DMS 273 treated with DMSO at 0.1 percent for 48 hours (cell line): ENCODE measurements at places on chromosomes 6 and 20.

GRCh38 chr6:30776390-30777154 lies 32.2 kb upstream of the IER3 start:
- no peak for DNase-seq

DNA sequence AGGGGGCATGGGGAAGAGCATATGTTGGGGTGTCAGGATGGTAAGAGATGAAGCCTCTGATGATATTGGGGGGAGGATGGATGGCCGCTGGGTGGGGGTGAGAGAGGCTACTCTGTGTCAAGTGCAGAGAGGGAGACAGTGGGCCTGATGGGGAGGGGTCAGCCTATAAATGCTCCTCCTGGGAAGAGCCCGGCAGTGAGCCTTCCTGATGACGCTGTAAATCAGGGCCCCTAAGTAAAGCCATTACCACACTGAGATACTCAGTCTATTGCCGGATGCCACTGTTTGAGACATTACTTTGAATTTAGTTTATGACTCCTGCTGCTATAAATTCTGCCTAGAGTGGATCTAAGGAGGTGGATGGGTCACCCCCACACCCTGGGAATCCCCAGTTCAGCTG lies 28.1 kb downstream of the LRFN2 start:
- no peak for DNase-seq

- DNase-seq = no peak
Observed at GRCh38 chr20:48489046-48489463, 338.7 kb downstream of the PREX1 start.

- no peak for DNase-seq
Observed at GRCh38 chr6:169161572-169162167, 92.0 kb downstream of the THBS2 start.

DNA sequence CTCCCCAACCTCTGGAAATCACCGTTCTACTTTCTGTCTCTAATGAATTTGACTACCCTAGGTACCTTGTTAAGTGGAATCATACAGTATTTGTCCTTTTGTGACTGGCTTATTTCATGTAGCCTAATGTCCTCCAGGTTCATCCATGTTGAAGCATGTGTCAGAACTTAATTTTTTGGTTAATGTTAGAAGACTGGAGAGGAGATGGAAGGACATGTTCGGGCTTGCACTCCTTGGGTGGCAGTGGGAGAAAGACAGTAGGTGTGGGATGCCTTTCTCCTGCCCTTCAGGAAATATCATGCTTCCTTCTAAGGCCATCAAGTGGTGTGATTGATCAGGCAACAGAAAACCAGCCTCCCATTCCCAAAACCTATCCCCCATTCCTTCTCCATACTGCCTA lies 61.1 kb upstream of the RNF144B start:
- DNase-seq = no peak

DNA sequence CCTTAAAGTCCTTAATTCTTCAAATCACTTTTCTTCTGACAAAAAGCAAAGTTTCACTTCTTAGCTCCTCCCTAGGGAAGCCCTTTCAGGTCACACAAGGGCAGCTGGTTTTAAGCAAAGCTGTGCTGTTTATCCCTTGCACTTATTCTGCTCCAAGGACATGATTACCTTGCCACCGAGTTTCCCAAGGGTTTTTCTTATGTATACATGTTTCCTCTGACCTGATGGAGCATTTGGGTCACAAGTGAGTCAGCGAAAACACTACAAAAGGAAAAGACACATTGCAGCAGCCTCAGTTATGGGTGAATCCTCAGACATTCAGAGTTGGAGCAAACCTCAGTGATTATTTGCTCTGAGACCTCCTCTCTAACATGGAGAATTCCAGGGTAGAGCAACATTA lies 26.6 kb upstream of the ILRUN start:
- no peak for DNase-seq

DNA sequence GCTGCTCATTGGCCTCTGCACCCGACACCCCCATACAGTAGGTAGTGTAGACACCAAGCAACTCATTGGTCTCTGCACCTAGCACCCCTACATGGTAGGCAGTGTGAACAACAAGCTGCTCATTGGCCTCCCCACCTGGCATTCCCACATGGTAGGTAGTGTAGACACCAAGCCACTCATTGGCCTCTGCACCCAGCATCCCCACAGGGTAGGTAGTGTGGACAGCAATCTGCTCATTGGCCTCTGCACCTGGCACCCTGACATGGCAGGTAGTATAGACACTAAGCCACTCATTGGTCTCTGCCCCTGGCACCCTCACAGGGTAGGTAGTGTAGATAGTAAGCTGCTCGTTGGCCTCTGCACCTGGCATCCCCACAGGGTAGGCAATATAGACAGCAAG lies 226.0 kb downstream of the SLC24A3 start:
- no peak for DNase-seq
